Retina (tissue), 1 donor: ENCODE measurements at places on chromosomes 1 and 21.

DNA sequence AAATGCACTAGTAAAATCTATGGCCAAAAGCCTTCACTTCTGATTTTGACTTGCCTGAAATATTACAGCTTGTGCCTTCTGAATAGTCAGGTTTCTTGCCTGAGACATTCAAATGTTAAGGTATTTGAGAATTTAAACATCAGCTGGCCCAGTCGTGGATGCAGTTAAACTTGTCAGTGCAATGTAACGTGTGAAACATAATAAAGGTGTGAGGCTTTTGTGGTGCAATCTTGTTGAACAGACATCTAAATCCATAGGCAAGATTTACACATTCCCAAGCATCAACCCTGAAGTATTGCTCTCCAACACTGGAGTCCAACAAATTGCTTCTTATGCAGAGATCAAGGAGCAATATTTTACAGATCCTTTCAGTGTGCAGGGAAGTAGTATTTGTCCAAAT, 4.4 kb downstream of the CCN1 start:
- DNase-seq = no peak

GRCh38 chr21:31975491-31975890, 102.7 kb downstream of the HUNK start:
- DNase-seq = no peak

- DNase-seq = peak; percentile 18
These were observed at the start of gene IL20 for GRCh38 chr1:206864939-206865671. Gene IL20 (plus strand): TSS chr1:206865623. CDS start chr1:206865853, 230 bp downstream.

GRCh38 chr1:157403203-157403602, 149.1 kb downstream of the FCRL5 start:
- no peak for DNase-seq

DNA sequence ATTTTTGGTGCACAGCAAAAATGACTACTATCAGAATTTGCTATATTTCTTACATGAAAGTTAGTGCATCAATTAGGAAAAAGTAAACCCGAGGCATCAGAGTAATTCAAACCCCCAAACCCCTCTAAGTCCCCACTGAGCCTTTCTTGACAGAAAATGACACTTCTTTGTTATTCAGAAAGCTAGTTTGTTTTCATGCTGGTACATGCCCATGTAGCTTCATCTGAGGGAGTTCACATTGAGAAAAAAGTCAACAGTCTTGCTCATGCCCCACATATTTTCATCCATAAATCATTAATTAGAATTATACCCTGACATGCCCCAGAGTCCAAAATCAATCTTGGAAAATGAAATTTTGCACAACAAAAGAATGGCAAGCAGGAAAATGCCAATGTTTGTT, 39.9 kb upstream of the PDC start:
- DNase-seq = no peak

DNA sequence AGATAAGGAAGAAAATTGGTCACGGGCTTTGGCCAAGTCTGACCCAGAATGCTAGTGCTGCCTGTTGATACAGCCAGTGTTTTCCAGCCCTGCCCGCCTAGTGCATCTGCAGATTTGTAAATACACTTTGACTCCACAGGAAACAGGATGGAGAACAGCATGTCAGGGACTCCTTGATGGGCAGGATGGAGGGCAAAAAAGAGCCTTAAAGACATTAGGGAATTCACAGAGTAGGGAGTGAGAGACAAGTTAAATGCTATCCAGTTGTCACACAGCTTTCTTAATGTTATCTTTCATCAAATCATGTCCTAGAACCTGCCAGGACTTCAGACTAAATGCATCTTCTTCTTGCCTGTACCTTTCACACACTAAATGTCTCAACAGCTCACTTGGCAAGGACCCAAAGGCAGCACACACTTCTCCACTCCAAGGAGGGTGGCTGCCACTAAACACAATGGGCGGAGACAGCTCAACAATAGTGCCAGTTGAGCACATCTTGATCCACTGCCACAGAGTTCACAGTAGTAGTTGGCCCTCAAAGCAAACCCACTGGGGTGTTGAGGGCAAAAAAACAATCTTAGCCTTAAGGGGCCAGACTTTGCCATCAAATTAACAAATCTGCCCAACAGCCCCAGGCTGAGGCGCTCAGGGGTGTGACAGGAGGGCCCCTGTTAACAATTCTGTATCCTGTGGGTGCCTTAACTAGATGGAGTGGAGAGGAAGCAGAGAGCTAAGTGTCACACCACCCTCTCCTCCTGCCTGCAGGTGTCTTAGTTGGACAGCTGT, 2.7 kb downstream of the HIVEP3 start:
- no peak for DNase-seq

GRCh38 chr1:63703701-63704107, 70.1 kb upstream of the ROR1 start:
- peak; percentile 56 for DNase-seq

- DNase-seq = no peak
These were observed 271.6 kb upstream of the SGIP1 start for GRCh38 chr1:66262208-66262963.

- no peak for DNase-seq
These were observed 686 bp downstream of the KMO start for GRCh38 chr1:241532864-241533263.

- no peak for DNase-seq
These were observed 161.7 kb upstream of the ST6GALNAC5 start for GRCh38 chr1:76705560-76705959.

GRCh38 chr1:82260051-82260450, 459.3 kb downstream of the ADGRL2 start:
- no peak for DNase-seq

DNA sequence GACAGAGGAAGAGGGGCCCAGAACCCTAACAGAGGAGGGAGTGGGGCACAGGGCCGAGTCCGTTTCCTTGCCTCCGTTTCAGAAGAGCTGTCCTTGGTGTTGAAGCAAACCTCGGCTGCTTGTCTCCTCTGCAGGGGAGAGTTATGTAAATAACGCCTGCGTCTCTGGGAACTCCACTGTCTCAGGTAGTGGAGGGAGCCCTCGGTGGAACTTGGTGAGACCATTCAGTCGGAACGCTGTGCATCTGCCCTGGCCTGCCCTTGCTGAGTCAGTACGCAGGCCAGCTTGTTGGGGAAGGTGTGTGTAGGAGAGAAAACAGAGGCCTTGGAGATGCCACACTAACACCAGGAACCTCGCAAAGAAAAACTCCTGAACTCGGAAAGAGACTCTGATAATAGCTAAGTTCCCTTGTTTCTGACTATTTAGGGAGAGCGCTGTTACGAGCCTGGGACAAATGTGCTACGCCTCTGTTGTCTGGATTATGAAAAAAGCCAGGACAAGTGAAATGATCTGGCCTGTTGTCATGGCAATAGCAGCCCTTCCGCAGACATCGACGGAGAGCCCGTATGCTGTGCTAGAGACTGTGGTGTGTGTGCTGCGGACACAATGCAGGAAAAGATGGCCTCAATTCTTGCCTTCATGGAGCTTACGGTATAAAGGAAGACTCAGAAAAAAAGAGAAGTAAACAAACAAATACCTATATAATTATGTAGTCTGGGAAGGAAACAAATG, 94.6 kb upstream of the AKT3 start:
- DNase-seq = no peak

GRCh38 chr1:54464477-54465146, 58.4 kb upstream of the SSBP3 start:
- DNase-seq = peak; percentile 16

DNA sequence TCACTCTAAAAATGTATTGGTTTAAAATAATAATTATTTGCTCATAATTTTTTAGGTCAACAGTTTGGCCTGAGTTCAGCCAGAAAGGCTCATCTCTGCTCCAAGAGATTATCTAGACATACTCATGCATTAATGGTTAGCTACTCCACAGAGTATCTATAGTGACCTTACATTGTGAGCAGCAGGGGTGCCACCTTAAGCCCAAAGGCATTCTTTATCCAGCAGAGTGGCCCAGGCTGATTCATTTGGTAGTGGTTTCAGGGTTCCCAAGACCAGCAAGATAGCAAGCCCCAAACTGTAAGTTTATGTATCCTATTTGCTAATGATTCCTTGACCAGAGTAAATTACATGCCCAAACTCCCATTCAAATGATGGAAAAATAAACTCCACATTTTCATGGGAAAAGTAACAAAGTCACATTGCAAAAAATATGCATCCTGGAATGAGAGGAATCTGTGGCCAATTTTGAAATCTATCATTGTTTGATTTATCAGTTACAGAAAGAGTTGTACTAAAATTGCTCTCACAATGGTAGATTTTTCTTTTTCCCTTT, 182.6 kb upstream of the KCNK2 start:
- no peak for DNase-seq
